Brain microvascular endothelial cell (primary cell): ENCODE measurements at places on chromosomes 4 and X.

DNA sequence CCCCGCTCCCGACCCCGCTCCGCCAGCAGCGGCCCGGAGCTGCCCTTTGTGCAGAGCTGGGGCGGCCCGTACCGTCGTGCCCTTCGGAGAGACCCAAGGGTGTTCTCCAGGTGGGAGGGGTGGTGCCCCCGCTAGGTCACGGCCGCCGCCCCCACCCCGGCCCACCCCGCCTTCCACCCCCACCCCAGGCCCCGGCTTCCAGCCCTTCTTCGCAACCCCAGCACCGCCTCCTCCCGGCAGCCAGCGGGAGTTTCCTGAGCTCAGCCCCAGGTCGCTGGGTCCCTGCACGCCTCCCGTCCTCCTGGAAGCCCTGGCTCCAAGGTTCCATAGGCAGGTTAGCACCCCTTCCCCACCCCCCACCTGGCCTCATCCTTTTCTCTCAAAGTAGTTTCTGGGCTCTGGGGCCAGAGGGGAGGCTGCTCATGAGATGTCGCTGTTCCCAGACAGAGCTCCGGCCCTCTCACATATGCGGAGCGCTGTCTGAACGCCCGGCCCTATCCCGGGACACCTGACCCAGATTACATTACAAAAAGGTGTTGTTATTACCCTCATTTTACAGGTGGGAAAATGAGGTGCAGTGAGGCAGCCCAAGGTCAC, 25.2 kb upstream of the FGFR3 start:
- DNase-seq, result no peak

DNA sequence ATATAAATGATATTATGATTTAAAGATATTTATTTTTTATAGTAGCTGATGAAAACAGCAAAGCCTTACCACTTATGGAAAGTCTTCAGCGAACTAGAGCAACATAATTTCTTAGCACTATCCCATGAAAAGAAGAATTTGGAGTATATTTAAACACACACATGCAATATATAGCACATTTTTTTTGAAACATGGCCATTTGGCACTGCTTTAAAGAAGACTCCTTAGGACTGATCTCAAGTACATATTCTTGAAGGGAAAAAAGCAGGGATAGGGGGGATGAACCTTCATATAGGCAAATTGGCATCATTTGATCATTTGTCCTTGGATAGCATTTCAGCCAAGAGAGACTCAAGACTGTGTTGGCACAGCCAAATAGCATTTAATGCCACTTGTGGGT, 193.3 kb downstream of the ANKRD50 start:
- no peak for DNase-seq

- DNase-seq, result no peak
Observed at GRCh38 chr4:22802876-22803275, 110.1 kb downstream of the GBA3 start.

DNA sequence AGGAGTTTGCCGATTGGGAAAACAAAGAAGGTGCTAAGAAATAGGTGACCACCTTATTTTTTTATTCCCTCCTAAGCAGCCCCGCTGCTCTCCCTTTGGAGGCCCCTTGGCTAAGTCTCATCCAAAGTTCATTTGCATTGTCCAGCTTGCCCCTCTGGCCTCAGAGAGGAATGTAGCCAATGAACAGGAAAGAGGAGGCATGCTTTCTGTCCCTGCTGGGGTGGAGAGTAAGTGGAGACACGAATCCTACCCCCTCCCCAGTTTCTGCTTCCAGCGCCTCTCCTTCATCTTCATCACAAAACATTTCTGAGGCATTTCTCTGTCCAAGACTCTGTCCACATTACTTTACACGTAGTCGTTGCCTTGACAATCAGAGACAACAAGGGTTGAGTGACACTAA, 38.7 kb downstream of the NLGN3 start:
- no peak for DNase-seq

DNA sequence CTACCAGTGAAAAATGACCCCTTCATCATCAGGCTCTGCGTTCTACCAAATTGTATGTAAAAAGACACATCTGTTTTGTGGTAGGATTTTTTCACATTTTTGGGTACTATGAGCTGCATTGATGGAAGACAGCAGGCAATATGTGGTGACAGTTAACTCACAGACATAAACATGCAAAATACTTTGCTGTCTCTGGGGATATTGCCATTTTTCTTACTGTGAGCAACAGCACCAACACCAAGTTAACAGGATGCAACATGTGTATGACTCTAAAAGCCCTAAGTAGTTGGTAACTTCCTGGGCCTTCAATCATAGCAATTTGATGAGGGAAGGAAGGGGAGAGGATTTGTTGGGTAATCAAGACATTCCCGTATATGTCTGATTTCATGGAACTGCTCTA, 56.4 kb upstream of the DRP2 start:
- DNase-seq, result no peak

- no peak for DNase-seq
Observed at GRCh38 chr4:170022211-170022610, 4.0 kb downstream of the MFAP3L start.

DNA sequence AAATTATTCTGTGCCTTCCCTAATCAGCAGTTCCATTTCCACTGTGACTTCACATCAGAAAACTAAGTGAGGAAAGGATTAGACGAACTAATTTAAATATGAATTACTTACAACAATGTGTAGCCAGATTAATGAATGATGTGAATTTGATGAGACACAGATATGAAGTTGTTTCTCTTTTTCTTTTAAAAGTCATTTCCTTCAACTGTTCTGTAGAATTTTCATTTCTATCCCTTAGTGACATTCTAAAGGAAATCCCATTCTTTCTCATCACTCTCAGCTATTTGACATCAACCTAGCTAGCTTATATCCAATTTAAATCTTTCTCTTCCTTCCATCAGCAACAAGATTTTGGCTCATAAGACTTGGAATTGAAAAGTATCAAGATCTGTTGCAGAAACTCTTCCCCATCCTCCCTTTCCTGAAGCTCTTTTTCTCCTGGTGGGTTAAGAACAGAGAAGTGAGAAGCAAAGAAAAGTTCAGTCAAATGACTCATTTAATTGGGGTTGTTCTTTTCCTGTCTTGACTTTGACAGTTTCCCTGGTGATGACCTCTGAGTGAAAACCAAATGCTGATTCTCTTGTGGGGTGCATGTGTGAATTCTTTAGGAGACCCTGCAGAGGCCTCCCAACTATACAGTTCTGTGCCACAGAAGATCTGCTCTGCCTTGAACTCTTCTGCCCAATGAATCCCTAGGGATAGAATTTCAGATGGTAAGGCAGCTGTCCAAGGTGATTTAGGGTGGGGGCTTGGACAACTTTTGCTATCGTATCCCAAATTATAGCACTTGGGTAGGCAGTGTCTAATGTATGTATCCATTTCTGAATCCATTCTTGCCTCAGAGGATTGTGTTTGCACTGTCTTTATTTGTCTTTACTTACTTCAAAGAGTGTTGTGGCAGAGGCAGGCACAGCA, 232.5 kb upstream of the GPRIN3 start:
- peak; percentile 4 for DNase-seq

- no peak for DNase-seq
Observed at GRCh38 chrX:45077748-45078424, 122.8 kb downstream of the DIPK2B start.

DNA sequence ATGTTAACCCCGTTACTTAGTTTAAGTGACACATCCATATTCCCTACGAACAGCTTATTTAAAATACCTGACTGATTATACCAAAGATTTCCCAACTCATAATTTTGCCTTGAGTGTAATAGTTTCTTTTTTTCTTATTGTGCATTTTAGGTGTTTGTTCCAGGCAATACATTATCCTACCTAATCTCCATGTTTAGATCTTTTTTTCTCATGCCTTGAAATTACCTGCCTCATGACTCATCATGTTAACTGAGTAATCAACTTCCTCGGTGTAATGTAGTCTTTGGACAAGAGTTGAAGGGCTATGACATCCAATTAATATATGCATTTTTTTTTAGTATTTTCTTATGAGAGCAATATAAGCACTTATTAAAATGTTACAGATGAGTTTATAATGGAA, 228.7 kb upstream of the ANKRD50 start:
- no peak for DNase-seq

DNA sequence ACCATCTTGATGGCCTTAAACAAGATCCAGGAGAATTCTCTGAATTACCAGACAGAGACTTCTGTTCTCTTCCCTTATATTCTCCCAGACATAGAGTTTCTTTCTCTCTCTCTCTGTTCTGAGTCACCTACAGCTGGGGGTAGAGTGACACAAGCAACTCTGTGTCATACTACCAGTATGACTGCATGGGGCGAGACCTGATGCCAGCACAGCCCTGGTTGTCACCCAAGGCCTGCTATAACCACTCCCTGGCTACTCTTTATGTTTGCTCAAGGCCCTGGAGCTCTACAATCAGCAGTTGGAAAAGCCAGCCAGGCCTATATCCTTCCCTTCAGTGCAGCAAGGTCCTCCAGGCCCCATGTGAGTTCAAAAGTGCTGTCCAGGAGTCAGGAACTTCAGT, 114.2 kb upstream of the TENT5D start:
- no peak for DNase-seq

DNA sequence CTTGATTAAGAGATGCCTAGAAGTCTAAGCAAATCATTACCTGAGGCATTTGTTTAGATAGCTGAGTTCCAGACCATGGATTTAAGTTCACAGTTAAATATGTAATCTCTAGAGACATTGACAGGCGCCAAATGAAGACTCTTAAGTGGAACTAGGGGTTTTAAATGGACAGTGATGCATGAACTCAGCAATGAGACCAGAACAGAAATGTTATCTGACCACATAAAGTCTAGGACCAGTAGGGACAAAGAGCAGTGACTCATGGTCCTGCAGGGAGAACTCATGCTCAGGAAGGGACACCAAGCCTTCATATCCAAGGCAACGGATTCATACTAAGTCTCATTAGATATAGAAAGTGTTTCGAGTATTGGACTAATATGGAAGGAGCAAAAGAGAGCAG, 152.3 kb downstream of the PPARGC1A start:
- DNase-seq, result no peak

GRCh38 chr4:147407261-147408045, 73.4 kb upstream of the EDNRA start:
- no peak for DNase-seq

- DNase-seq, result no peak
Observed at GRCh38 chr4:61473306-61473705, 273.2 kb downstream of the ADGRL3 start.

GRCh38 chr4:183140911-183141320, 41.9 kb downstream of the WWC2 start:
- peak; percentile 77 for DNase-seq

DNA sequence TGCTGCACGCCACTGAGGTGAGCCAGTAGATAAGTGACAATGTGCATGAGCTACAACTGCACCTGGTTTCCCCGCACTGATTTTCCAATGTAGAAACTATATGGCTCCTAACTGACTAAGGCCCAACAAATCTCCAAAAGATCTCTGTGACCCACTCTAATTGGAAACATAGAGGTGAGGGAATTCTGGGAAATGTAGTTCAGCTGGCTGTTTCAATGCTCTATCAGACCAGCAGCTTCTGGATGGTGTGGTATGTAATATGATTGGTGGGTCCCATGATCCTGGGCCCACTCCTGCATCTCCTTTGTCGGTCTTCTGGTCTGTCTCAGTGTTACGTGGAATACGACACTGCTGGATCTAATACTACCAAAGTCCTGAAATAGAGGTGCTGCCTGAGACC, 18.6 kb downstream of the CCDC160 start:
- no peak for DNase-seq

- no peak for DNase-seq
Observed at GRCh38 chr4:42399393-42399792, 2.1 kb downstream of the SHISA3 start.

DNA sequence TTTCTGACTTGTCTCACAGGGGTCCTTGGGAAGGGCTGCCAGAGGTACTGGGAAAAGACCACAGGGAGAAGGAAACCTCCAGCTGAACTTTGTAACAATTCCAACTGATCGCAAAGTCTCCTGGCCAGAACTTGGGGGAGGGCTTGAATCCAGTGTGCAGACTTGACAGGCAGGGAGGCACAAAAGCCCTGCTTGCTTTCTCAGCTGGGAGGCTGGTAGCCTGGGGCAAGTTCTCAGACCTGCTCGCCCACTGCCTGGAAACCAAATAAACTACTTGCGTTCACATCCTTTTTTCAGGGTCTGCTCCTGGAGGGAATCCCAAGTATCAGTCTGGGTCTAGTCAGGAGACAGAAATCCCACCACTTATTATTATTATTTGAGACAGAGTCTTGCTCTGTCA, 48.0 kb upstream of the CASK start:
- no peak for DNase-seq

DNA sequence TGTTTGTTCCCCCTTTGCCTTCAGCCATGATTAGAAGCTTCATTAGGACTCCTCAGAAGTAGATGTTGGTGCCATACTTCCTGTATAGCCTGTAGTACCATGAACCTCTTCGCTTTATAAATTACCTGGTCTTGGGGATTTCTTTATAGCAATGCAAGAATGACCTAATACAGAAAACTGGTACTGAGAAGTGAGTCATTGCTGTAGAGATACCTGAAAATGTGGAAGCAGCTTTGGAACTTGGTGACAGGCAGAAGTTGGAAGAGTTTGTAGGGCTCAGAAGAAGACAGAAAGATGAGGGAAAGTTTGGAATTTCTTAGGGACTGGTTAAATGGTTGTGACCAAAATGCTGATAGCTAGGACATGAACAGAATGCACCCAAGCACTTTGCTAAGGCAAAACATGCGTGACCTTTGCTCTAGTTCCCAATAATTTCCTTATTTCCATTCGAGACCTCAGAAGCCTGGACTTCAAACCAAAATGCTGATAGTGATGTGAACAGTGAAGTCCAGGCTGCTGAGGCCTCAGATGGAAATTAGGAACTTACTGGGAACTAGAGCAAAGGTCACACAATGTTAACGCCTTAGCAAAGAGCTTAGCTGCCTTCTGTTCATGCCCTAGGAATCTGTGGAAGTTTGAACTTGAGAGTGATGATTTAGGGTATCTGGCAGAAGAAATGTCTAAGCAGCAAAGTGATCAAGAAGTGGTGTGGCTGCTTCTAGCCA, 3.0 kb upstream of the USP46 start:
- DNase-seq, result no peak

GRCh38 chr4:177380730-177381287, 61.4 kb downstream of the AGA start:
- DNase-seq, result no peak

GRCh38 chrX:41711021-41711667, 12.8 kb upstream of the GPR82 start:
- no peak for DNase-seq

GRCh38 chrX:19839770-19840254, 47.6 kb downstream of the SH3KBP1 start:
- DNase-seq, result no peak
